ENCODE measurements at places on chromosomes 11 and 22.

- DNase-seq, result no peak
Measured at GRCh38 chr11:85732965-85733364, 47.0 kb upstream of the CCDC89 start.

GRCh38 chr11:61198361-61198760 is 5.0 kb upstream of the PGA3 start:
- no peak for DNase-seq

- DNase-seq, result no peak
Measured at GRCh38 chr11:59193587-59194130, 19.1 kb downstream of the MPEG1 start.

DNA sequence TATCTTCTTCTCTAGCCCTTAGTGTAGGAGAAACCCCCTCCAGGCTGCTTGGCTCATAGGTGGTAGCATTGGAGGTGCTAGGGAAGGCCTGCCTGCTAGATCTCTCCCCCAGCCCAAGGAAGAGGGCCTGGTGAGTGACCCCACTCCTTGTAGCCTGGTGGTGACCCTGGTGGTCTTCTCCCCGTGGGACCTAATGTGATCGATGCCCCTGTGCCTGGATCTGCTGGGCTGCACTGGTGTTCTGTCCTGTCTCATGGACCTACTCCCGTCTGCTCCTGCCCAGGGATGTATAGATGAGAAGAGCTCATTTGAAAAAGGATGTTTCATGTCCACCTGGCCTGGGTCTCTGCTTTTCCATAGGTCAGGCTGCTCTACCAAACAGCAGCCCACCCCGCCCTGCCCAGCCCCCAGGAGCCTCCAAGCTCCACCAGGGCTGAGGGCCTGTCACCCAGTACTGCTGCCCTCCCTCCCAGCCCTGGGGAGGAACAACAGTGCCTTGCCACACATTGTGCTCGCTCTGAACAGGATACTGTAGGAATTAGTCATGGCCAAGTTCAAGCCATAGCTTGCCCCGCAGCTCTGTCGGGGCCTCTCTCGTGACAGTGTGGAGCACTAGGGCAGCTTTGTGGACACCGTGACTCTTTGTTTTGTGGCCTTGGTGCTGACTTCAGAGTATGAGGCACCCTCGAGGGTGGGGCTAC is 19.7 kb downstream of the SLC37A2 start:
- no peak for DNase-seq

GRCh38 chr11:40998920-40999319 is 460.5 kb downstream of the LRRC4C start:
- no peak for DNase-seq

- no peak for DNase-seq
Measured at GRCh38 chr22:48889209-48889830, 938.4 kb downstream of the BRD1 start.

GRCh38 chr11:94576306-94576705 is 9.1 kb downstream of the PIWIL4 start:
- no peak for DNase-seq

GRCh38 chr11:108224911-108225786 is 2.3 kb downstream of the ATM start:
- no peak for DNase-seq

DNA sequence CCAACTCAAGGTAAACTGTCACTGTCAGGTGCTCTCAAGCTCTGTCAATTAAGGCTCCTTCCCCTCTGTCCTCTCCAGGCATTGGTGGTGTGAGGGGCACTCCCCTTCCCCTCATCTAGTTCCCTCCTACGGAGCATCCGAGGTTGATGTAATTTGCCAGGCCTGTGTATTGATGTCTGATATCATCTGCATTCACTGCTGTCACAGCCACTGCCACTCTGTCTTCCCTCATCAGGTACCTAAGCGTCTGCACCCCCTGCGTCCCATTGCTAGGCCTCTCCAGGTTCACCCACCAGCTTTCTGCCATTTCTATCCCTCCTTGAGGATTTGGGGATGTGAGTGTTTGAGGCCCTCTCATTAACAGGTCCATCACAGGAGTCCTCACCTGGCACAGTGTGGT is 50.0 kb upstream of the SYT13 start:
- no peak for DNase-seq

GRCh38 chr11:96157517-96157873 is 185.5 kb downstream of the MAML2 start:
- DNase-seq, result no peak

DNA sequence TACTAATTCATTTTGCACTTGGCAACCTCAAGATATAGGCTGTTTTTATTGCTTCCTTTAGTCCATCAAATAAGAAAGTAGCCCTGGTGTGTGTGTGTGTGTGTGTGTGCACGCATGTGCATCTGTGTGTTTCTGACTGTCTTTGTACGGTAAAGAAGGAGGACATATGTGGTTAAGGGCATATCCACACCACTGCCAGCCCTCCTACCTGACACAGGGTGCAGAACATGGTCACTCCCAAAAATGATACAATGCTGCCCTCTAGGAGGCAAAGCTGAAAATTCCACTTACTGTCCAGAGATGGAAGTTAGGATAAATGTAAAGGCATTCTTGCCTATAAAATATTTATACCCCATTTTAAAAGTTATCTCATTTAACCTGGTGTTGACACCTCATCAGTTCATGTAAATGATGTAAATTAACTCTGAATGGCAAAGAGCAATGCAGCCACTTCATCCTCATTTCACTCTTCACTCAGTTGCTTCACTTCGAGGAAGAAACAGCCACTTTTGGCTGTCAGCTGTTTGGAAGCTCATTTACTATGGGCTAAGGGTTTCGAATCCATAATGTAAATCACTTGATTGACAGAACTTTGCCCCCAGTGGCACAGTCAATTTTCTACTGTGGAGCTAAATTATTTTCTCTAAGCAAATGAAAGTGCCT is 83.1 kb upstream of the MTNR1B start:
- no peak for DNase-seq

GRCh38 chr11:57640068-57640800 is 9.5 kb downstream of the YPEL4 start:
- DNase-seq, result no peak

DNA sequence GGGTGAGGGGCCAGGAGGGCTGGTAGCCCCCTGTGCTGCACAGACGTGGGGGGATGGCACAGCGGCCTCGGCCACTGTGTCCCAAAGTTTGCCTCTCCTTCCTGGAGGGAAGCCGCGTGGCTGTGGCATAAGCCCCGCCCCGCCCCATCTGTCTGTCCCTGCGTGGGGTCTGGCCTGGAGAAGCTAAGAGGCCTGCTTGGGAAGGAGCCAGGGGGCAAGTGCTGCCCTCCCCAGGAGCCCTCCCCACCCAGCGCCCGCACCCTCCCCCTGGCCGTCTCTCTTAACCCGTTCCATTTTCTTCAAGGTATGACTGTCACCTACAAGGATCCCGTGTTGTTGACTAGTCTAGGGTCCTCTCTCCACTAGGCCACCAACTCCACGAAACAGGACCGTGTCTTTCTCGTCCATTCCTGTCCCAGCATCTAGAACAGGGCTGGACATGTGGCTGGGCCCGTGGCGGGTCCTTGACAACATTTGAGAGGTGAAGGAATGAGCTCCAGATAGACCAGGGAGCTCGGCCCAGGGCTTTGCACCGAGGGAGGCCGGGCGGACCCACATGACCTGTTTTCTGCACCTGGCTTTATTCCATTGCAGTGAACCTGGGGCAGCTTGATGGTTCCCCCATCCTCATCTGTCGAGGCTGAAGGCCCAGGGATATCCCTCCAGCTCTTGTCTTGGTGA is 428.0 kb downstream of the TBC1D22A start:
- no peak for DNase-seq

GRCh38 chr11:128251140-128251539 is 336.2 kb downstream of the ETS1 start:
- no peak for DNase-seq

GRCh38 chr11:117420143-117420485 is 92.5 kb downstream of the CEP164 start:
- DNase-seq, result no peak

DNA sequence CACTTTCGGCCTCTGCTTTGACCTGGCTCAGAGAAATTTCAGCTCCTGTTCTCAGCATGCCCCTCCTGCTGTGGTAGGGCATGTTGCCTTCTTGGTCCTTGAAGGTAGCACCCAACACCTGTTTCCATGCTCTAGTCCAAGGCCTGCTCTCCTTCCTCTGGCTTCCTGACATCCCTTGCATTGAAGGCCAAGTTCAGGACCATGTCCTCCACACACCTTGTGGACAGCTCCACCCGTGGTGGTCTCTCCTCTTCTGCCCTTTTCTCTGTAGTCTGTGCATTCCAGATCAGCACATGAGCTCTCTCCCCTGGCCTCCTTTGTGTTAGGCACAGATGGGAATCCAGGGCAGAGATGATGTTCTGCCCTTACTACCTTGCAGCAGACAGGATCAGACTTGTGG is 225.3 kb downstream of the ADAMTS15 start:
- DNase-seq, result no peak

GRCh38 chr11:114272311-114272710 is 23.9 kb upstream of the NNMT start:
- DNase-seq, result no peak

- DNase-seq, result no peak
Measured at GRCh38 chr11:64658265-64658664, 64.7 kb downstream of the NRXN2 start.

DNA sequence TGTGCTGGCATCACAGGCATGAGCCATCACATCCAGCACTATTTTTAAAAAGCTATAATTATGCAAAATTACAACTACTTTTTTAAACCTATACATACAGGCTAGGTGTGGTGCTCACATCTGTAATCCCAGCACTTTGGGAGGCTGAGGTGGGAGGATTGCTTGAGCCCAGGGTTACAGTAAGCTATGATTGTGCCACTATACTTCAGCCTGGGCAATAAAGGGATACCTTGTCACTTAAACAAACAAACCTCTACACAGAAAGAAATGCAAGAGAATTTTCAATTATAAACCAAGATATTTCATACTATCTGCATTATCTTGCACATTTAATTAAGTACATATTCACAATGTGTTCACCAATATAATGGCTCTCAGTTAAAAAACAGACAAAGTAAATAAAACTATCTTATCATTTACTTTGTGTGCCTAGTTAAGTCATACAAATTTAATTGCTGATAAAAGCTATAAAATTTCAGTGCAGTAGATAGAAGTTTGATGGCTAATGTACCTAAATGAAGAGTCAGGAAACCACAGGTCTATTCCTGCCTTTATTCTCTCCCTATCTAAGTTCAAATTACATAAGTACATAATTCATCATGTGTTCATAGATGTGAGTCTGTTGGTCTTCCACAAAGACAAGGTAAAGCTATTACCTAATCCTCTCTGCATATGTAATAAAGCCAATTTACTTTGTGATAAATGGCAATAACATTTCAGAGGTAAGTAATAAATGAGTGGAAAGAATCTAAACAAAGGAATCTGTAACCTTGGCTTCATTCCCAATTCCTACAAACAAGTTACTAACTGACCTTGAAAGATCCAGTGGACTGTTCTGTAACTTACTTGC is 9.0 kb upstream of the RDX start:
- no peak for DNase-seq

DNA sequence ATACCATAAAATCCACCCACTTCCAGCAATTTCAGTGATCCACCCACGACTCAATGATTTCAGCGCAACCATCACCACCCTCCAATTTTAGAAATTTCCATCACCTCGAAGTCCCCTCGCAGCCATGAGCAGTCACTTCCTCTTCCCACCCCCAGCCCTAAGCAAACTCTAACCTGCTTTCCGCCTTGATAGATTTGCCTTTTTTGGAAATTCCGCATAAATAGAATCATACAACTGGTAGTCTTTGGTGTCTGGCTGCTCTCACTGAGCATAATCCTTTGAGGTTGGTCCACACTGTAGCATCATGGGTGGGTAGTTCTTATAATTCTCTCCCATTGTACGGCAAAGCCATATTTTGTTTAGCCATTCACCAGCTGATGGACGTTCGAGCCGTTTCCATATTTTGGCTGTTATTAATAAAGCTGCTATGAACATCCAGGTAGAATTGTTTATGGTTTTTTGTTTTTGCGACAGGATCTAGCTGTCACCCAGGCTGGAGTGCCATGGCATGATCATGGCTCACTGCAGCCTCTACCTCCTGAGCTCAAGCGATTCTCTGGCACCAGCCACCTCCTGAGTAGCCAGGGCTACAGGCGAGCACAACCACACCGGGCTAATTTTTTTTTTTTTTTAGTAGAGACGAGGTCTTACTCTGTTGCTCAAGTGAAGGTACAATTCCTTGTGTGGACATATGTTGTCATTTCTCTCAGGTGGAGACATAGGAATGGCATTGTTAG is 16.0 kb downstream of the PIM3 start:
- no peak for DNase-seq

GRCh38 chr22:26229910-26230309 is 60.6 kb downstream of the SEZ6L start:
- DNase-seq, result no peak

GRCh38 chr11:47778878-47779483 is 11.8 kb upstream of the FNBP4 start:
- DNase-seq, result no peak

- no peak for DNase-seq
Measured at GRCh38 chr22:49021131-49021925, 806.3 kb downstream of the BRD1 start.

GRCh38 chr22:49724030-49724892 is 103.4 kb downstream of the BRD1 start:
- DNase-seq, result no peak

GRCh38 chr11:65862941-65863888 is 3.0 kb downstream of the MUS81 start:
- DNase-seq, result no peak

DNA sequence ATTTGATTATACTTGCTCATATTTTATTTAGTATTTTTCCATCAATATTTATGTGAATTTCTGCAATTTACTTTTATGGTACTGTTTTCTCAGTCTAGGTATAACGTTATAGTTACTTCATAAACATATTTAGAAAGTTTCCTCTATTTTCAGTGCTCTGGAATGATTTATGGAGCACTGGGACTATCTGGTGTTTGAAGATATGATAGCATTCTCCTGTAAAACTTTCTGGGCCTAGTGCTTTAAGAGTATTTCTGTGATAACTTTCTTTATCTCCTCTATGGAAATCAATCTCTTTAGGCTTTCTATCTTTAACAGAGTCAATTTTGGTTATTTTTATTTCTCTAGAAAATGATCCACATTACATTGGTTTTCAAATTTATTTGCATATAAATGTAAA is 85.1 kb downstream of the SOX6 start:
- DNase-seq, result no peak

GRCh38 chr11:86143087-86144030 is 74.5 kb upstream of the PICALM start:
- no peak for DNase-seq

DNA sequence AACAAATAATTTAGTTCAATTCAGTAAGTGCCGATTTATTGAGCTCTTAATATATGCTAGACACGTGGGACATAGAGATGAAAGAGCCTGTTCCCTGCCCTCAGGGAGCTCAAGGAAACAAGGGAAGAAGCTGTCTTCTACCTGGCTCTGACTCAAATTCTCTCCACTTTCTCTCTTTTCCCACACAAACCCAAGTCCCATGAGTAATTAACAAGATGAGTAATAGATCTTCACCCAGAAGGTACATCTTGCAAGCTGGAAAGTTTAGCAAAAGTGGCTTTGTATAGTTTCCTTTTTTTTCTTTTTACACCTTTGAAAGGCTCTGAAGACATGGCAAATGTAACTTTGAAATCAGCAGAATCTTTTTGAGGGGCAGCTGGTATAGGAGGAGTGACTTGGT is 48.2 kb upstream of the CHST1 start:
- no peak for DNase-seq

- no peak for DNase-seq
Measured at GRCh38 chr11:12917822-12918221, 91.3 kb upstream of the RASSF10 start.

Measured in cortex of kidney (tissue), 1 donor.